ENCODE measurements at places on chromosomes 3 and 15. TPM values are rescaled to one million over a fixed set of nuclear protein-coding genes. Genes with fewer than 3 reads are reported as not detected.
A peak's percentile ranks its signal among the peaks of the same experiment; 100 is the strongest.

Gene TTC23
- polyA plus RNA-seq: 3.6 TPM

Gene VEPH1
- polyA plus RNA-seq: 17.9 TPM

Gene SPRED1
- 7.9 TPM for polyA plus RNA-seq

Gene GOLGA8J
- not detected for polyA plus RNA-seq

Gene CCK
- polyA plus RNA-seq: 0.16 TPM

Gene WNT5A
- 627 TPM for polyA plus RNA-seq

Gene SAXO2
- 0.45 TPM for polyA plus RNA-seq

Gene TMEM266
- 0.18 TPM for polyA plus RNA-seq

Gene SAMD7
- not detected for polyA plus RNA-seq

Gene C3orf33
- polyA plus RNA-seq: 2.0 TPM

Gene CPN2
- not detected for polyA plus RNA-seq

Gene BNC1
- 1.4 TPM for polyA plus RNA-seq

- peak; percentile 65 for DNase-seq
Measured at GRCh38 chr3:186414735-186415419, 52.8 kb upstream of the DGKG start.

DNA sequence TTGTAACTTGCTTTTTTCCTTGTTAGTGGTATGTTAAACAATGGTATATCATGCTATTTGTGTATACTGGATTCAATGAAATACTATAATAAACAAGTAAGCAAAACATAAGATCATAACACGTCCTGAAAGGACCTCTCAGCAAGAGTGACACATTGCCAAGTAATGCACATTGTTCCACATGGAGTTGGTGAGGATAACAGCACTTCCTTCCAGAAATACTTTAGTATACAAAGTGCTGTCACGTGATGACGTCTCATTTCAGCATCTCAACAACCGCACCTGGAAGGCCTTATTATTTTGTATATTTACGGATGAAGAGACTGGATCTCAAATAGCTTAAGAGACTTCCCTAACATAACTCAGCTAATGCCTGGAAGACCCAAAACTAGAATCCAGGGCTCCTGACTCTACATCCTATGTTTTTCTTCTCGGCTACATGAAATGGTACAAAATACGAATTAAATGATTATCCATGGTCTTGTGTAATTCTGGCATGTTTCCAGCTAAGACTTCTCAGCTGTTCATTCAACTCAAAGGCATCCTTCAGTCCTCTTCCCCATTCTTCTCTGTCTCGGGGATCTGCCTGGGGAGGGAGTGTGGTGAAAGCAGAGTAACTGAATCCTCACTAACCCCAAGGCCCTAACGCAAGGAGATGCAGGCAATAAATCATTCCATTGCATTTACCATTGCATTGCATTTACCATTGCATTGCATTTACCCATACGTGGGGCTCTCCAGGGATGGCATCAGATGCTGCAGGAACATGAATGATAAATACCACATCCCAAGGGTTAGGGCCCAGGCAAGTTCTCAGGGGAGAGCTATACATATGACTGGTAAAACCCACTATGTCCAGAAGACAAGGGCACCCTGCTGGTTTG is 79.2 kb downstream of the LIPC start:
- no peak for DNase-seq

- no peak for DNase-seq
Measured at GRCh38 chr3:81740731-81741130, 20.7 kb downstream of the GBE1 start.

DNA sequence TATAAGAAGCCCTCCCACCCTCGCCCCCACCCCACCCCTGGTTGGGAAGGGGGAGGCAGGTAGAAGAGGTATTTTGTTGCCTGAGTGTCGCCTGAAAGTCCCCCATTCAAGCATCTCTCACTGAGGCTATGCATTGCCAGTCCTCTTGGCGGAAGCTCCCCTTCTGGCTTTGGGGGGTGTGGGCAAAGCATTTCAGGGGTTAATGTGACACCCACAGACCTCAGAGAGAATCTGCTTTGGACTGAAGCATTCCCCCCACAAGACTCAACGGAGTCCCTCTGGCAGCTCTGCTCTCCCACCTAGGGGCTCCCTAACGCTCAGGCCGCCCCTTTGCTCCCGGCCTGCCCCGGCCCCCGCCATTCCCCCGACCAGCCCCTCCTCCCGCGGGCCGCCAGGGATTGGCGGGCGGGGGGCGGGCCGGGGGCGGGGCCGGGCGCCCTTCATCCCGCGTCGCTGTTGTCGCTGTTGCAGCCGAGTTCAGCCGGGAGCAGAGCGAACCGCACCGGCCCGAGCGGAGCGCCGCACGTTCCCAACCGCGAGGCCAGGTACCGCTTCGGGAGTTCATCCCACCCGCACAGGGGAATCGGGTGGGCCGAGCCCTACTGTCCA is at the start of gene SLC38A3:
Gene SLC38A3, plus strand, starts transcription at position 468 of the 609 bp plus-strand sequence. CDS start 8,929 bp downstream, outside the sequence.
- no peak for DNase-seq

GRCh38 chr15:25170113-25170731 is 215.4 kb downstream of the SNRPN start:
- DNase-seq: no peak

DNA sequence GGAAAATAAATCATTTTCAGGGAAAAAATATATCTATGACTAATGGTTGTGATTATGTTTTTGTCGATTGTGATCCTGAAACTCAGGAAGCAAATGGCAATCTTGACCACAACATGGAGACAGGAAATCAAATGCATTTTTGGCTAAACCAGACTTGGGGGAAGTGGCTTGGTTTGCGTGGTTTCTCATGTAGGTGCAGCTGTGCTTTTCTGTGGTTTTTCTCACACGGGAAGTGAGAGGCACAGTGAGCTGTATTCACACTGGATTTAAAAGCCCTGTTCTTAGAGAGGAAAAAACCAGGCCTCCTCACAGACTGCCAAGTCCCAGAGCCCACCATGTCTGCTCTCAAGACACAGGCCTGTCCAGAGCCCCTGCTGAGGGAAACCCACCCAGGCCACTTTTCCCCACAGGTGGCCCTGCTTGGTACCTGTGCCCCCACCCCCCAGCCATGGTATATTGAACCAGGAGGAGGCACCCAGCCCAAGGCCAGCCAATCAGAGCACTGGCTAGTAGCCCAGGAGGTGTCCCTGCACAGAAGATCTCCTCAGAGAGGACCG is 46.1 kb downstream of the BTD start:
- peak; percentile 78 for DNase-seq

DNA sequence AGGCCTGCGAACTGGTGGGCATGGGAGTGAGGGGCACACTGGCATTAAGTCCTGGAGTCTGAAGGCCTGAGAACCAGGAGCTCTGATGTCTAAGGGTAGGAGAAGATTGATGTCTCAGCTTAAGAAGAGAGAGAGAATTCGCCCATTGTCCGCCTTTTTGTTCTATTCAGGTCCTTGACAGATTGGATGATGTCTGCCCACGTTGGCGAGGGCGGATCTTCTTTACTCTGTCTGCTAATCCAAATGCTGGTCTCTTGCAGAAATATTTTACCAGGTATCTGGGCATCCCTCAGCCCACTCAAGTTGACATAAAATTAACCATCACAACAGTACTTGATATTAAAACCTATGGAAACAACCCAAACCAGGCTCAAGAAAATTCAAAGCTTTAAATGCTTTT is 44.1 kb downstream of the MAP6D1 start:
- no peak for DNase-seq

GRCh38 chr3:36700537-36701248 is 63.7 kb downstream of the DCLK3 start:
- DNase-seq: no peak

- no peak for DNase-seq
Measured at GRCh38 chr3:32428092-32429068, 36.7 kb downstream of the CMTM7 start.

- DNase-seq: no peak
Measured at GRCh38 chr3:45683417-45684326, 5.5 kb upstream of the SACM1L start.

DNA sequence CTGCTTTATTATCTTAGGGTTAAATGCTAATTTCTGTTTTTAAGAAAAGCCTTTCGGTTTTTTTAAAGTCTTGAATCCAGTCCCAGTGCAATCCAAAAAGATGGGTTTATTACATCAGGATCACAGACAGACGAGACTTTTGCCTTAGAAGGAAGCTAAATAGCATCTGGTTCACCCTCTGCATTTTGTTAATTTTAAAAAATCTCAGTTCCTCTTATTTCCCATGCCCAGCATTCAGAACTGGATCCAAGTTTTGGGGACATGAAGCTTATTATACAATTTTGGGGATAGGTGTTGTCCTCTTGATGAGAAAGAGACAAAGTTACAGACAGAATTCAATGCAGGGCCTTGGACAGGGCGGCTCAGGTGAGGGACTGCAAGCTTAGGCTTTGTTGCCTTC is 181.5 kb upstream of the LYSMD4 start:
- DNase-seq: no peak

GRCh38 chr15:25859838-25860645 is 3.1 kb downstream of the ATP10A start:
- DNase-seq: no peak

DNA sequence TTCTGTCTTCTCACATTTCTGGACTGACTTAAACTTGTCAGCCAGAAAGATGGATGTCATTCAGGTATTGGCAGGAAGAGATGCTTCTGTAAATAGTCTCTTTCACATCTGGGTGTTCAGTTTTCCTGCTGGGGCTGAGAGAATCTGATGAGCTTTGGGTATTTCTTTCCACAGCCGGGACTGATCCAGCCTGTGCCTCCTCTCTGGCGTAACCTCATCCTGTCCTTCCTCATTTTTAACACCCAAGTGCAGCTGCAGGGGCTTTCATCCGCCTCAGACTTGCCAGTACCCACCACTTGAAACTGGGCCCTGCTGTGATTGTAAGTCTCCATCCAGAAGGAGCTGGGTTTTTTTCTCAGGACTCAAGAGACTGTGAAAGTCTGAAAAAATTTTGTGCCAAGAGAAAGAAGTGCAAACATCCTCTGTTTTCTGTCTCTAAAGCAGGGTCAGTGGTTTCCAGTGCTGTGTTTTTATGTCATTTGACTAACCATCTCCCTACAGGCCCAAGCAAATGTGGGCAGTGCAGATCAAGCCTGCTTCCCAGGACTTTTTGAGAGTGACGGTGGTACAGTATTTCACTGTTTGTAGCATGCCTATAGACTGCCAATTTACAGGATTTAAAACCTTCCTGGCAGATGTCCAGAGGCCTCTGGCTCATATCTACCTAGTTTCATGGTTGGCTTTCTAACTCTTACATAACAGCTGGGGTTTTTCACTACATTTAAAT is 342.7 kb downstream of the PTPRG start:
- DNase-seq: no peak

- DNase-seq: no peak
Measured at GRCh38 chr3:57120451-57121174, 44.5 kb downstream of the IL17RD start.

- DNase-seq: no peak
Measured at GRCh38 chr15:85694091-85694490, 100.6 kb downstream of the KLHL25 start.

DNA sequence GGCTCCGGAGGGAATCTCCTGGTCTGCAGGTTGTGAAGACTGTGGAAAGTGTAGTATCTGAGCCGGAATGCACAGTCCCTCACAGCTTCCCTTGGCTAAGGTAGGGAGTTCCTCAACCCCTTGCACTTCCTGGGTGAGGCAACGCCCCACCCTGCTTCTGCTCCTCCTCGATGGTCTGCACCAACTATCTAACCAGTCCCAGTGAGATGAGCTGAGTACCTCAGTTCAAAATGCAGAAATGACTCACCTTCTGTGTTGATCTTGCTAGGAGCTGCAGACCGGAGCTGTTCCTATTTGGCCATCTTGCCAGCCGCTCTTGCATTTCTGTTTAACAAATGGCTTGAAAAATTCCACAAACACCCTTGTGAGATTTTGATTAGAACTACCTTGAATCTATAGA is 156.1 kb downstream of the STXBP5L start:
- no peak for DNase-seq

DNA sequence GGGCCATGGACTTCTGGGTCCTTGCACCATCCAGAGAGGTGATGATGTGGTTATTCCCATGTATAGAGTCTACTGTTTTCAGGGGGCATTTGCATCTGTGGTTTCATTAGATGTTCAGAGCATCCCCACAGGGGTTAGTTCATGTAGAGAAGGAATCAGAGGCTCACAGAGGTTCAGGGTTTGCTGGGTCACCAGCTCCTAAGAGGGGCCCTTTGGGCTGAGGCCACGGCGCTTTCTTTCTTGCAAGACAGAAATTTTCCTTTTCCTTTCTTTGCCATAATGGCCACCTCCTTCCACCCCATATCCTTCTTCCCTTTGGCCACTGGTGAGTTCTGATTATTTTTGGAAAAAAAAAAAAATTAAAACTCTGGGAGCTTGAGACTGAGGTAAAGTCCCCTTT is 62.3 kb downstream of the APBA2 start:
- no peak for DNase-seq

- no peak for DNase-seq
Measured at GRCh38 chr3:41118461-41119390, 80.6 kb upstream of the CTNNB1 start.

- DNase-seq: peak; percentile 80
Measured at GRCh38 chr3:11530153-11530721, 113.5 kb downstream of the VGLL4 start.

DNA sequence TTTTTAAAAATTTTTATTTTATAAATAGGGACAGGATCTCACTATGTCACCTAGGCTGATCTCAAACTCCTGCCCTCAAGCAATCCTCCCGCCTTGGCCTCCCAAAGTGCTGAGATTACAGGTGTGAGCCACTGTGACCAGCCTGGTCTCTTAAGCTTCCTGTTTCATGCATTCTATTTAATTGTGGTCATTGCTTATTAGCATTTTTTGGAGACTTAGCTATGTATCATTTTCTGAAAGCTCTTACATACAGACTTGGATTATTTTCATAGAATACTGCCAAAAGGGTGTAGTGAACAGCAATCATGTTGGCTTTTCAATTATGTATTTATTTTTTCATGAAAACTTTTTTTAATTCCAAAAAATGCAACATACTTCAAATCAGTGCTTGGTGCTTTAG is 51.5 kb upstream of the DCUN1D1 start:
- no peak for DNase-seq
